ENCODE measurements at places on chromosomes 7 and 10. TPM values are rescaled to one million over a fixed set of nuclear protein-coding genes. Genes with fewer than 3 reads are reported as not detected.

GRCh38 chr7:106365252-106366005 is 80.6 kb upstream of the NAMPT start:
- no peaks in the 10 kb centered on the region for H3K36me3 ChIP-seq
- no peaks in the 10 kb centered on the region for H3K27me3 ChIP-seq
- H3K4me3 ChIP-seq: no peak overlapping the region
- DNase-seq: no peak
- H3K27ac ChIP-seq: peak overlapping the region; percentile 62

- H3K4me1 ChIP-seq: no peaks in the 10 kb centered on the region
- H3K27ac ChIP-seq: no peak overlapping the region
- H3K27me3 ChIP-seq: no peaks in the 10 kb centered on the region
- DNase-seq: no peak
- H3K36me3 ChIP-seq: no peaks in the 10 kb centered on the region
- no peak overlapping the region for H3K4me3 ChIP-seq
Observed at GRCh38 chr7:141979568-141979967, 6.0 kb upstream of the TAS2R38 start.

GRCh38 chr7:16563281-16564022 is 36.8 kb downstream of the LRRC72 start:
- no peak overlapping the region for H3K4me3 ChIP-seq
- H3K36me3 ChIP-seq: no peaks in the 10 kb centered on the region
- no peak overlapping the region for H3K27ac ChIP-seq
- no peak for DNase-seq

DNA sequence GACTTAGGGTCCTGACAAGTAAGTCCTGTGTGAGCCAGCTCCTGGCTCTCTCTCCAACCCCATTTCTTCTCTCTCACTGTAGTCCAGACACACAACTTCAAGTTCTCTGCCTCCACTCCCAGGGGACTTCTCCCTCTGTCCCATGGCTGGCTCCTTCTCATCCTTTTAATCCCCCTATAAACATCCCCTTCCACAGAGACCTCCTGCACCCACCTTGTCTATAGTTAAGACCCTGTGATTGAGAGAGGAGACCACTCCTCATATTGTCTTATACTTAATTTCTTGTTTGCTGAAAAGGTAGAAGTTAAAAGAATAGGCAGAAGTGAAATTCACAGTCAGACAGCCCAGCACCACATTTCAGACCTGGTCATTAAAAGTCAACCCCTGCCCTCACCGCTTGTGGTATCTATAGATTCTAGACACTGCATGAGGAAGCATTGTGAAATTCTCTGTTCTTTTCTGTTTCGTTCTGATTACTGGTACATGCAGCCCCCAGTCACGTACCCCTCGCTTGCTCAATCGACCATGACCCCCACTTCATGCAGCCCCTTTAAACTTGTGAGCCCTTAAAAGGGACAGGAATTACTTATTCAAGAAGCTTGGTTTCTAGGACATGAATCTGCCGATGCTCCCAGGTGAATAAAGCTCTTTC is 125.6 kb upstream of the FRMD4A start:
- H3K27ac ChIP-seq: no peak overlapping the region
- H3K36me3 ChIP-seq: no peaks in the 10 kb centered on the region
- no peak for DNase-seq
- no peaks in the 10 kb centered on the region for H3K4me1 ChIP-seq
- no peaks in the 10 kb centered on the region for H3K27me3 ChIP-seq

DNA sequence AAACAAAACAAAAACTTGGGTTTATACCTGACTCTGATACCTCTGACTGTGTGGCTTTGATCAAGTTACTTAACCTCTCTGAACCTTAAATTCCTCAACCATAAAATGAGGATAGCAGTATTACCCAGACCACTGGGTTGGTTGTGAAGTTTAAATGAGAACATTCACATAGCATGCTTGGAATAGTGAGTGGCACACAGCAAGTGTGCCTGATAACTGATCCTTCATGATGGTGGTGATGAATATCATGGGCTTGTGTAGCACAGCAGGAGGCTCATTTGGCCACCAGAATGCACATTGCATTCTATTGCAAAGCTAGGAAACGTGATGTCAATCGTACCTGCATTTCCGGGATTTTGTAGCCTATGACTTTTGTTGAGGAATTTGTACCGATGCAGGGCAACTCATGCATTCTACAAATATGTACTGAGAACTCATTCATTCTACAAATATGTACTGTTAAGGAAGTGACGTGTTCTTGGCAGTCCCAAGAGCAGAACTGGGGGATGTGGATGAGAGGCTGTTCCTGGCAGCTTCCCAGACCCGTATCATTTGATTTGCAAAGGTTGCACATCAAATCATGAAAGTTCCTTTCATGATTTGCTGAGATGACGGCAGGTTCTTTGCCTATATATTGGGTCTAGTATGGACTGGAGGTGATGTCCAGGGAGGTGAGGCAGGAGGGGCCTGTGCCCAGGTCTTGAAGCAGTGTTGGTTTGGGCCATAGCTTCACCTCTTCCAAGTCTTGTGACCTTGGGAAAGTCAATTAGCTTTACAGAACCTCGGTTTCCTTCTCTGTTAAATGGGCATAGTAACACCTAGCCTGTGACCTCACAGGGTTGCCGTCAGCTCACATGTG is 94.6 kb upstream of the SMNDC1 start:
- H3K4me3 ChIP-seq: no peak overlapping the region
- peak overlapping the region; percentile 89 for H3K27ac ChIP-seq
- DNase-seq: no peak
- H3K36me3 ChIP-seq: no peaks in the 10 kb centered on the region
- no peaks in the 10 kb centered on the region for H3K27me3 ChIP-seq

Gene TMEM26
- total RNA-seq: 0.09 TPM
